ENCODE measurements at places on chromosomes 5 and 9.

DNA sequence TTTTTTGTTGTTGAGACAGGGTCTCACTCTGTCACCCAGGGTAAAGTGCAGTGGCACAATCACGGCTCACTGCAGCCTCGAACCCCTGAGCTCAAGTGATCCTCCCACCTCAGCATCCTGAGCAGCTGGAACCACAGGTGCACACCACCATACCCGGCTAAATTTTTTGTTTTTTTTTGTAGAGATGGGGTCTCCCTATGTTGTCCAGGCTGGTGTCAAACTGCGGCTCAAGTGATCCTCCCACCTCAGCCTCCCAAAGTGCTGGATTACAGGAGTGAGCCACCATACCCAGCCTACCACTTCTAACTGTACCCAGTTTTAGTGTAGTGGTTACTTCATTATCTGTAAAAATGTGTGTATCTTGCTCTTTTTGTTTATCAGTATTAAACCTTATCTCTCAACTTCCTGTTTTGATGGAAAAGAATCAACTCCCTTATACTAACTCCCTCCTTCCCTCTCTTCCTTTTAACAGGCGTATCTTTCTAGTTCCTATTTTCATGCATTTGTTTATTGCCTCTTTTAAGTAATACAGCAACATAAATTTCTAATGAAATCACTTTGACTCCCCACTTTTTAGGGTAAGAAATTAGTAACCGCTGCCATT lies 33.1 kb downstream of the GRAMD2B start:
- DNase-seq: no peak

DNA sequence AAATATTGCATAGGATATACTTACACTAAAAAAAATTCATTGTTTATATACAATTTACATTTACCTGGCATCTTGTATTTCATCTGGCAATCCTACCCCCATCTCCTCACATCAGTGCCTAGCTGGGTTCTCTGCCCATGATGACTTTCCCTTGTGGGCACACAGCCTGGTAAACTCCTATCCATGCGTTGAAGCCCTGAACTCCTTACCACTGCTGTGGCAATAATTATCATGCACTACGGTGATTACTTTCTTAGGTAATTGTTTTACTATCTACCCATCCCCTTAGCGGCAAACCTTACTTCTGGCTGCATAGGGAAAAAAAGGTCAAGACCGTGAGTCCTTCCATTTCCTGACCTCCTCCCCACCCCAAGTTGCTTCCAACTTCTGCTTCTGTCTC lies 63.6 kb upstream of the DAB2IP start:
- DNase-seq: no peak

DNA sequence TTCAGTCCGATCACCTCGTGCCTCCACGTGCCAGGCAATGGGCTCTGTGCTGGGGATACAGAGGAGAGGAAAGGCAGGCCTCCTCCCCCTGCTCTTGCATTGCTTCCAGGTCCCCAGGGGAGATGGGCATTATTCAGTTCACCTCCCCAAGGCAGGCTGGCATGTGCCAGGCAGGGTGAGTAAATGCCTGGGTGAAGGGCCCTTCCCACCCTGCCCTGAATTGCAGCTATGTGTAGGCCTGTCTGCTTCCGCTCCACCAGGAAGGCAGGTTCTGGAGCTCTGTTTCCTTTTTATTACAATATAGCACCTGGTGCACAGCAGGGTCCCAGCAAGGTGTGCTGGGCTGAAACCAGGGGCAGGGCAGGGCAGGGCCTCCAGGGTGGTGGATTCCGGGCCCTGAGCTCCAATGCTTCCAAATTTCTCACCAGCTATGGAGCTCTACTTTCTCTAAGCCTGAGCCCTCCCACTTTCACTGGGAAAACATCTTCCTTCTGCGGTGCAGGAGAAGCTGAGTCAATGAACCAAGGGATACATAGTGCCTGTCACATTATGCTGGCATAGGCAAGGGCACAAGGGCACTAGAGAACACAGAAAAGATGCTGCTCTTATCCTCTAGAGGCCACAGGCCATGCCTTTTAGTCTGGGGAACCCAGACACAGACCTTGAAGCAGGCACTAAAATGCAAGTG lies 42.0 kb downstream of the SHB start:
- no peak for DNase-seq

DNA sequence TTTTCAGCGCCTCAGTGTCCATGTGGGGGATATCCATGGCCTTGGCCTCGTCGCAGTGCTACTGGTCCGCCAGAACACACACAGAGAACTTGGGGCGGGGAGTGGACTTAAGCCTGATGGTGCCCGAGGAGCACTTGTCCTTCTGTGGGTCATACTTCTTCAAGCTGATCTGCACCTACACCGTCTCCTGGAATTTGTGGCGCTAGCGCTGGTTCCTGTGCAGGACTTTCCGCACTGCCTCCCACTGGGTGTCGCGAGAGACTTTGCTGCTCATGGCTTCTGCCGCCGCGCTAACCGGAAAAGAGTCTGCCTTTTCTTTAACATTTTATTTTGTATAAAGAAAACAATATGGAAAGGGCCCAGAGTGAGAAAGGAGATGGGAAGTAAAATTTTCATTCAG lies 266.9 kb downstream of the COX7C start:
- DNase-seq: no peak

GRCh38 chr5:123113136-123113535 lies 24.1 kb downstream of the PRDM6 start:
- DNase-seq: no peak

Data from cortex of kidney (tissue), 1 donor.